ENCODE measurements at places on chromosomes 7 and 10. TPM values are rescaled to one million over a fixed set of nuclear protein-coding genes. Genes with fewer than 3 reads are reported as not detected.

WNT2 gene
- total RNA-seq = not detected

DNA sequence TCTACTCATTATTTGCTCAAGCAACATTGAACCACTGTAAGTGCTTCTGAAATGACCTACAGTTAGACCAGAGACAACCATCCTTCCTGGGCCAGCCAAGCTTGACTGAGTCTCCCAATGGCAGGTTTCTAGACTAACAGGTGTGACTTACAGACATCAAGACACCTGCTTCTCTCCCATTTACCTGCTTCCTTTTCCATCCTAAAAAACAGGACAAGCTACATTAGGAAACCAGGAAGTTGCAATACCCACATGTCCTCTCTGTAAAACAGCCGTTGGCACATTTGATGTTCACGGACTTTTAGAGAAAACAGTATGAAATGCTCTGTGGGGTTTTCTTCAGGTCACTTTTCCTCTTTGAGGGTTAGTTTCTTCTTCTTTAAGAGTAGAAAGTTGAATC lies 4.0 kb downstream of the HECW1 start:
- H3K4me3 ChIP-seq = no peak overlapping the region
- peaks cover 71% of the 10 kb centered on the region for H3K27me3 ChIP-seq
- no peaks in the 10 kb centered on the region for H3K36me3 ChIP-seq
- no peak for DNase-seq
- no peak overlapping the region for H3K27ac ChIP-seq
- peaks cover 15% of the 10 kb centered on the region for H3K4me1 ChIP-seq

DNA sequence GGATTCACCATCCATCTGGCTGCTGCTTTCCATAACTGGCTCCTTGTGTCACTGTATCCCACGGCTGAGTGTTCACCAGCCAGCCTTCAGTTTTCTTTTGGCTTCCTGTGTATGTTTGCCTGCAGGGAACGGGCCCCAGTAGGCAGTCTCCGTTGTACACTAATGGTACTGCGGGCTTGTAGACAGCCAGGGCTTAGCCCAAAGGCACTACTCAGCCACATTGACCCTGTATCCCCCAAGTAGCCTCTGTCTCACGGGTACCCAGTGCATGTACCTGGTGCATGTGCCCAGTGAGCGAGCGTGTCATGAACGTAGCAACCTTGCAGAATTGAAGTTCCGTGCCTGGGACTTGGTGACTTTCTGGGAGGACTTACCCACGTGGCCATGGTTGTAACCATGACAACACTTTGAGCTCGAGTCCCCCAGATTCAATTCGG lies 6.1 kb downstream of the PFKFB3 start:
- H3K27me3 ChIP-seq = no peaks in the 10 kb centered on the region
- H3K27ac ChIP-seq = no peak overlapping the region
- H3K4me3 ChIP-seq = no peak overlapping the region
- H3K36me3 ChIP-seq = peaks cover 3% of the 10 kb centered on the region
- DNase-seq = no peak

- H3K27ac ChIP-seq = no peak overlapping the region
- no peaks in the 10 kb centered on the region for H3K36me3 ChIP-seq
Measured at GRCh38 chr10:74755273-74755672, 71.1 kb upstream of the KAT6B start.

- DNase-seq = no peak
- H3K27me3 ChIP-seq = no peaks in the 10 kb centered on the region
- H3K4me1 ChIP-seq = no peaks in the 10 kb centered on the region
Measured at GRCh38 chr7:19972876-19973275, 199.5 kb upstream of the TMEM196 start.
